ENCODE measurements at places on chromosomes 2 and 18. TPM values are rescaled to one million over a fixed set of nuclear protein-coding genes. Genes with fewer than 3 reads are reported as not detected.

Gene GKN1
- not detected for total RNA-seq

GRCh38 chr2:98731894-98732349, 990 bp upstream of the MGAT4A start:
- no peak for DNase-seq

DNA sequence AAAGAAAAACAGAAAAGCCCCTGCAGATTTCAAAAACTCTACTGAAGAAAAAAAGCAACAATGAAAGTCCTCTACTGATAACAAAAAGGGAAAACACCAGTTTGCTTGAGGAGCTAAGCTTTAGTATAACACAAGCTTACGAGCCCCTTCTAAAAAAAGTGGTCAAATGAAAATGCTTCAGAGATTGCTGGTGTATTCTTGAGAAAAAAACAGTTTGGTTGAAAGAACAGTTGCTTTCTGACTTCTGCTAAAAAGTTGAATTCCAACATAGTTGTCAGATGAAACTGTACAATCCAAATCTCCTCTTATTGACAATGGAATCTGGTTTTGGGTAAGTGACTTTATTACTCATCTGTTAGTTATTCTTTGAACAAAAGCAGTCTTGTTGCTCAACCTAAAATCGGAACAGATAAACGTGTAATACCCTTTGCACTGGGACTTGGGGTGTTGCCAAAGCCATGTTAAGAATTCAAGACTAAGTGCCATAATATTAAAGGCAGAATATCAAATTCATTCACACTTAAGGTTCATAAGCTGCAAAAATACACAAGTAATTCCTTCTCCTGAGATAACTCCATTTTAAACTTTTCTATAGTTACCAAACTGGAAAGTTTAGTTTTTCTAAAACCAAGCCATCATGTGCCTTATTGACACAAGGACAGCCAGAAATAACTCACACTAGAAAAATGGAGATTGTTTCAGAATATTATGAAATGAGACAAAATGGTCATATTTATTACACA, 45.3 kb upstream of the SPAG16 start:
- DNase-seq = no peak

- no peak for DNase-seq
Observed at GRCh38 chr2:26767894-26768487, 3.9 kb downstream of the SLC35F6 start.

DNA sequence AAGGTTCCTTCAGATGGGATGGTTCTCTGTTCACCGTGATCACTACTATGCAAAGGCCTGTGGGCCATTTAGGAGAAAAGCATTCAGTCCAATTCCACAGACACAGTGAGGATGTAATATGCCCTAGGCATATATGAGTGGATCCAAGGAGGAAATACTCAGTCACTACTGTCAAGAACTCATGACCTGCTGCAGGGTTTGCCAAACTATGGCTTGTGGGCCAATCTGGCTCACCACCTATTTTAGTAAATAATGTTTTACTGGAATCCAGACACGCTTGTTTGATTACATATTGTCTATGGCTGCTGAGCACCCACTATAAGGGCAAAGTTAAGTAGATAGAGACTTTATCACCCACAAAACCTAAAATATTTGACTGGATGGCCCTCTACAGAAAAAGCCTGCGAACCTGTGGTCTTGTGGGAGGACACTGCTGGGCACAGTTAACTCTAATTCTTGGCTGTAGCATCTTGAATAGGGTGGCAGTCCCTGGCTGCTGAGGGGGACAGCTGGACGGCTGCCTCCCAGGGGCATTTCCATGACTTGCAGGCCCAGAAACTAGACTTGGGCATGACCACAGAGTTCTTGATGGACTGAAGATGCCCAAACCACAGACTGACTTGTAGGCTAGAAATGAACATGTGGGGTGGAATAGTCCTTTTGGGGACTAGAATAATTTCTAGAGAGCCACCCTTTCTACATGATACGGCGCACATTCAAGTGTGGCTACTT, 20.6 kb upstream of the LTBP1 start:
- DNase-seq = no peak

All from osteocyte (in vitro differentiated cells).